ENCODE measurements at places on chromosomes 1 and 21.

DNA sequence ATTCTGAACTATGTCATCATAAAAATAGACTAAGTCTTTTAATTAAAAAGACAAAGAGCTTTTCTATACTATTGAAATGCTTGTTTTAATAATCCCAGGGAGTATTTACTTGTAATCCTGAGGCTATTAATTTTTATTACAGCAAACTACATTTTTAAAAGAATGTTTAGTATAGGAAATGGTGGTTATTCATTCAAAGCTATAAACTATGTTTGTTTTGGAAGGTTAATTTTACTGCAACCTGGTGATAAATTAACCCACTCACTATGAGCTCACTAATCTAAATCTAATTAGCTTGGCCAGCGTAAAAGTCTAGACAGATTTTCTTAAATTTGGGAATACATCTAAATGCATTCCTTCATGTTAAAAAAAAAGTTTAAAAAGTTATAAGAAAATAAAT, 13.8 kb upstream of the EYA3 start:
- DNase-seq: no peak

DNA sequence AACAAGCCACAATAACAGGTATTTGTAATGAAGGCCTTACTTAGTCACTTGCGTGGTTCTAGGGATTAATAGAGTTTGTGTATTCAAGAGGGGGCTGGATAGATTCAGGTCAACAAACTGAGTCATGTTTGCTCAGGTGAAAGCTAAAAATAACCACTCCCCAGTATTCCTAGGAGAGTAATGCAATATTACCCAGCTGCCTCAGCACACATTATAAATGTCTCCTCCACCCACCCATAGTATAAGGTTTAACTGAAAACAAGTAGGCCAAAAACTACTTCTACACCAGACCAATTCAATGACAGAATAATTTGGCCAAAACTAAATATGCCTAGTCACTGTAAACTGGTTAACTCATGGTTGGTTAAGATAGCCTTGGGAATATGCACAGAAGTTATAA, 34.4 kb downstream of the WLS start:
- DNase-seq: no peak

- no peak for DNase-seq
Measured at GRCh38 chr1:195584870-195585624, 1023.2 kb downstream of the KCNT2 start.

DNA sequence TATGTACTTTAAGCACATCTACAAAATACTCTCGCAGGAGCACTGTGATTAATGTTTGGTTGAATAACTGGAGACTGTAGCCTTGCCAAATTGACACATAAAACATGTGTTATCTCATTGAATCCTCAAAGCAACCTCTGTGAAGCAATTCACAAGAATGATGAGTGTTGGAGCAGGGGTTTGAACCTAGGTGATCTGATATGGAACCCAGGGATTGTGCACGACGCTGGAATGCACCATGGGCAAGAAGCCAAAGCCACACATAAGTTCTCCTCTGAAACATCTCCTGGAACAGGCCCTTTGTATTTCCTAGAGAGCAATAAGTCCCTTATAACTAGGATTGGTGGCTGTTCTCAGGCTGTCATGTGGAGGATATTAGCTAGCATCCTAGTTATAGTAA, 124.6 kb upstream of the IVNS1ABP start:
- no peak for DNase-seq

DNA sequence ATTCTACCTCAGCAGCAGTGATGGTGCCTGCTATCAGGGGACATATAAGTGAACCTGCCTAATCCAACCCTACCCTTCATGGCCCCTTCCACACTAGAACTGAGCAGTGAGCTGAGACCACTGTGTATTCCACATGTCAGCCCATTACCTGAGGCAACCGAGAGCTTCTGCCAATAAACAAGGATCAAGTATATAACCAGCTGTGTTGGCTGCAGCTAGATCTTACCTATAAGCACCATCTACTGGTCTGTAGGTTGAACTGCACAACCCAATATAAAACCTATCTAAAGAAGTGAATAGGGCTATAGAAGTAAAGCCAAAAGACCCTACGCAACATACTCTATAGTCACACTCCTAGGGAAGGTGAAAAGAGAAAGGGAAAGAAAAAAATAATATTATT, 376.9 kb downstream of the HHIPL2 start:
- DNase-seq: no peak

- no peak for DNase-seq
Measured at GRCh38 chr1:101128211-101128727, 102.7 kb upstream of the DPH5 start.

DNA sequence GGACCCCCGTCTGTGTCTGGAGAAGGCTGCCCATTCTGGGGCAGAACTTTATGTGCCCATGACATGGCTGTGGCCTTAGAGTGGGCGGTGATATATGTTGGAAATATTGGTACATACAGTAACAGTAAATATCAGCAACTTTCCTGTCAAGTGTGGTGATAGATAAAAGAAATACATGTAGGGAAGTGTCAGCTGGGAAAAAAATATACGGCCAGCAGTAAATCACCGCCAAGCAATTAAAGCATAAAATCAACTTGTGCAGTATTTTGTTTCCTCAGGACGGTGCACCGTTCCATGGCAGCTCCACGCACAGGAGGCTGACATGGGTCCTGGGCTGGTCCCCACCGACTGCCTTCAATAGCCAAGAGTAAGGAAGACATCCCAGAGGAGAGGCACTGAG, 27.4 kb downstream of the LHX4 start:
- DNase-seq: no peak

DNA sequence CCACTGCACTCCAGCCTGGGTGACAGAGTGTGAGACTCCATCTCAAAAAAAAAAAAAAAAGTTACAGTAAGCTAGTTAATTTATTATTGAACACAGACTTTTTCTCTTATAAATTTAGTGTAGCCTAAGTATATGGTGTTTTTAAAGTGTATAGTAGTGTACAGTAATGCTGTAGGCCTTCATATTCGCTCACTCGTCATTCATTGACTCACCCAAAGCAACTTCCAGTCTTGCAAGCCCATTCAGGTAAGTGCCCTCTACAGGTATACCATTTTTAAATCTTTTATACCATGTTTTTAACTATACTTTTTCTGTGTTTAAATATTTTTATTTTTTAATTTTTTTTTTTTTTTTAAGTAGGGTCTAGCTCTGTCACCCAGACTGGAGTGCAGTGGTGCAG, 12.1 kb downstream of the POU2F1 start:
- DNase-seq: no peak

DNA sequence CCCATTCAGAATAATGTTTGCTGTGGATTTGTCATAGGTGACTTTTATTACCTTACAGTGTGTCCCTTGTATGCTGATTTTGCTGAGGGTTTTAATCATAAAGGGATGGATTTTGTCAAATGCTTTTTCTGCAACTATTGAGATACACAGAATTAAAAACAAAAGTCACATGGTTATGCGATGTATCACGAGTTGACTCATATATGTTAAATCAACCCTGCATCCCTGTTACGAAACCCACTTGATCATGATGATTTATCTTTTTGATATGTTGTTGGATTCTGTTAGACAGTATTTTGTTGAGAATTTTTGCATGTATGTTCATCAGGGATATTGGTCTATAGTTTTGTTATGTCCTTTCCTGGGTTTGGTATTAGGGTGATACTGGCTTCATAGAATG, 10.7 kb upstream of the OR2T34 start:
- DNase-seq: no peak

- DNase-seq: no peak
Measured at GRCh38 chr1:56774067-56774609, 45.1 kb downstream of the FYB2 start.

DNA sequence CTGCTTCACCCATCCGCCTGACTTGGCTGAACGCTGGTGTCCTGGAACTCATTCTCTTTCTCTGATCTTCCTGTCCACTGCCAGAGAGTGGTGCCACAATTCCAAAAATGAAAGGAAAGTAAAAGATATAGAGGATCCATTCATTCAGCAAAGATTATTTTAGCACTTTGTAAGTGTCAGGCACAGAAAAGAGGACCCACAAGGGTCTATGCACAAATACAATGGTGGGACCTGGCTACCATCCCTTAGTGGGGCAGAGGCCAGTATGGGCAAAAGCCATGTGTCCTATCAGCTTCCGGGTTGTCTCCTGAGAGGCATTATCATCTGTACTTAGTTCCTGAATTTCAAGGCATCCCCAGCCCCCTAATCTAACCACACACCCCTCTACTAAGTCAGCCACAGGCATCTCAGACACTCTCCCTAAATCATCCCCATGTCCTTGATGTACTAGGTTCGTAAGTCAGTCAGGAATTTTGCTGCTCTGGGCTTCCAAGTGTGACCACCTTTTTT, 19.0 kb downstream of the SSR2 start:
- DNase-seq: no peak
